ENCODE measurements at places on chromosomes 16 and 17.

DNA sequence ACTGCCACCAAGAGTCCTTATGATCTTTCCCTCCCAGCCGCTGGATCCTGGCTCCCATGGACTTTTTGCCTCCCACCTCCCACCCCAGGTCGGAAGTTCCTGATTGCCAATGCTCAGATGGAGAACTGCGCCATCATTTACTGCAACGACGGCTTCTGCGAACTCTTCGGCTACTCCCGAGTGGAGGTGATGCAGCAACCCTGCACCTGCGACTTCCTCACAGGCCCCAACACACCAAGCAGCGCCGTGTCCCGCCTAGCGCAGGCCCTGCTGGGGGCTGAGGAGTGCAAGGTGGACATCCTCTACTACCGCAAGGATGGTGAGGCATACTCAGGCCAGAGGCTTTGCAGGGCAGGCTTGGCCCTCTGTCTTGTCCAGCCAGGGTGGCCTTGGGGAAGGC is 893 bp downstream of the KCNH6 start:
- DNase-seq, result no peak

DNA sequence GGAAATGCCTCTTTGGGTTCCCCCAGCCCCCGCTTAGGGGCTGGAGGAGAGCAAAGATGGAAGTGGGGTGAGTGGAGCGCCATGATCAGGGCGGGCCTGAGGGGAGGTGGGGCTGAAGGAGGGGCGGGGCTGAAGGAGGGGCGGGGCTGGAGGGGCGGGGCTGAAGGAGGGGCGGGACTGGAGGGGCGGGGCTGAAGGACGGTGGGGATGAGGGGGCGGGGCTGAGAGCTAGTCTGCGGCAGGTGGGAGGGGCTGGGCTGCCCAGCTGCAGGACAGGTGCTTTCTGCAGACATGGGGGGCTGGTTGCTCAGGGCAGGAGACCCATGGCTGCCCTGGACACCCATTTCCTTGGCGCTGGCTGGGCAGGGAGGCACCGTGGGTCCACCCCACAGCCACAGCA is 39.1 kb upstream of the PABPN1L start:
- DNase-seq, result no peak

- DNase-seq, result peak; percentile 12
These were observed 16.9 kb upstream of the SP2 start for GRCh38 chr17:47879028-47879585.

GRCh38 chr16:19589771-19590302 is 34.3 kb downstream of the VPS35L start:
- DNase-seq, result no peak

- DNase-seq, result no peak
These were observed 6.0 kb upstream of the TNFRSF13B start for GRCh38 chr17:16977932-16978331.

GRCh38 chr16:88539261-88539651 is 30.9 kb upstream of the ZC3H18 start:
- no peak for DNase-seq

GRCh38 chr16:50183316-50183715 is 30.2 kb downstream of the TENT4B start:
- DNase-seq, result no peak

GRCh38 chr16:57949595-57950238 is 21.2 kb downstream of the CNGB1 start:
- DNase-seq, result no peak

- DNase-seq, result no peak
These were observed 14.4 kb downstream of the AXIN1 start for GRCh38 chr16:337975-338575.

GRCh38 chr17:683499-684254 is 31.0 kb downstream of the VPS53 start:
- no peak for DNase-seq

DNA sequence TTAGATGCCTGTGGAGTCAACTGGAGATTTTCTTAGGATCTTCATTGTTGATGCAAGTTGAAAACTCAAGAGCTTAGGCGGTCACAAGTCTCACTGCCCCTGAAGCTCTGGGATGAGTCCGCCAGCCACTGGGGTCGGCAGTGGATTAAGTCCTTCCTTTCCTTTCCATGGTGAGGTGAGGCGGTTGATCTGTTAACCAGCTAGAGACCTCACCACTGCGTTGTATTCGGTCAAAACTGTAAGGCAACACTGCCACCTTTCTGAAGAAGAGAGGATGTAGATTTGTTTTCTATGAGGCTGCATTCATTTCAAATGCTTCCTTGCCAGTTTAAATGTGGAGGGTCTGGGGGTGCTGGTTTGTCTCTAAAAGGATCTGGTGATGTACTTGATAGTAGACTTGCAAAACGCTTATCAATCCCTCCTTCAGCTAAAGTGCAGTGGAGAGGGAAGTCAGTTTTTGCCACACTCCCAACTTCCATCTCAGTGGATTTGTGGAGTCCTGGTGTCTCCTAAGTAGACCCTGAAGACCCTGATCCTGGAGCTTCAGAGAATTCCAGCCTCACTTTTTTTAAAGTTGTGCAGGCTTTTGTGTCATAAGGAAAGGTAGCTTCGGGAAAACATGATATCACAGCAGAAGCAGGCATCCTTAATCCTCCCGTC is 1.7 kb downstream of the MYOCD start:
- no peak for DNase-seq

GRCh38 chr16:89352091-89352681 is 134.7 kb downstream of the ZNF778 start:
- no peak for DNase-seq

DNA sequence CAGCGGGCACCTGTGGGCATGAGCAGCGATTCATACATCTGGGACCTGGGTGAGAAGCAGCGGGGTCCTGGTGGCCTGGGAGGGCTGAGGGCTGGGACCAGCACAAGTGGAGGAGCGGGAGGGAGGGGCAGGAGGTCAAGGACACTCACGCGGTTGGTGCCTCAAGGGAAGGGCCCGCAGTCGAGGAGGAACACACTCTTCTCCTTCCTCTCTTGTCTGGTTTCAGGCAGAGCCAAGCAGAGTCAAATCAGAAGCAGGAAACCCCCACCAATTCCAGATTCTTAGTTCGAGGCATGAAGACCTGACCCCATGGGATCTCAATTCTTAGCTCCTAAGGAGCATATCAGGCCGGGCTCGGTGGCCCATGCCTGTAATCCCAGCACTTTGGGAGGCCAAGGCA is 15.7 kb downstream of the DNAI2 start:
- no peak for DNase-seq

- DNase-seq, result no peak
These were observed 88.5 kb downstream of the ZNF423 start for GRCh38 chr16:49767414-49767813.

DNA sequence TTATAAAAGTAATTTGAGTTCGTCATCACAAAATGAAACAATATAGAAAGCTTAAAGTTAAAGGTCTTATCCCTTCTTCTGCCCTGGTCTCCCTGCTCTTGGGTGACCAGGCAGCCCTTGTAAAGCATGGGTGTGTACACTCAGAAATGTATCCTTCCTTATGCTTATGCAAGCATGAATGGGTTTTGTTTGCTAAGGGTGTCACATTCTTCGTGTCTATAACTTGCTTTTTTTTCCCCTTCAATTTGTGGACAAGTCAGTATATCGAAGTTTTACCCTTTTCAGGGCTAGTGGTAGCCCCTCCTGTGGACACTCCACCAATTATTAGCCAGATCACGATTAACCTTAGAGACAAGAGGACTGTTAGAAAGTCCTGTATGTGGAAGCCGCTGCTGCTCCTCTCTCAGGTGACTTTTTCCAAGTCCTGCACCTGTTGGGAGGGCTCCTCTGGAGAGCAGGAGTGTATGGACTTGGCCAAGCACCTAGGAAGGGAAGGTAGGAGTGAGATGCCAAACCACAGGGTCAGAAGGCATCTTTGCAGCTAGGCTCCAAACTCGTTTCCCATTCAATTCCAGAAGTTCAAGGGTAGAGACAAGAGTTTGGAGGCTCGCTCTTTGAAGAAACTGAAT is 50.9 kb downstream of the LDHD start:
- DNase-seq, result no peak

DNA sequence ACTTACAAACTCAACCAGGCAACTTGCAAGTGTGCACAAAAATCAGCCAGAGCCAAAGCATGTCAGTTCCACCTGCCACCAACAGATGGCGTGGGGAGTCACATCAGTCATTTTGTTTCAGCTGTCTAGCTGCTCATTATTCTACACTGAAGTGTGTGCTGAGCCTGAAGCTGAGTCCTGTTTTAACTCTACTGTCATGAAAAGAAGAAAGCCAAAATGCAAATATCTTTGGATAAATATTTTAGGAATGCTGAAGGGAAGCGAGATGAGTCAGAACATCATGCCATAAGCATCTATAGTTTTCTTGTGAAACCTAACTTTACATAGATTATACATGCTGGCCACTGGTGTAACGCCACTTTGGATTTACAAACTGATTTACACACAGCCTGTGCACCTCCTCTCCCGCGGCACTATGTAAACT is 172.6 kb downstream of the CDK5R1 start:
- DNase-seq, result peak; percentile 45

DNA sequence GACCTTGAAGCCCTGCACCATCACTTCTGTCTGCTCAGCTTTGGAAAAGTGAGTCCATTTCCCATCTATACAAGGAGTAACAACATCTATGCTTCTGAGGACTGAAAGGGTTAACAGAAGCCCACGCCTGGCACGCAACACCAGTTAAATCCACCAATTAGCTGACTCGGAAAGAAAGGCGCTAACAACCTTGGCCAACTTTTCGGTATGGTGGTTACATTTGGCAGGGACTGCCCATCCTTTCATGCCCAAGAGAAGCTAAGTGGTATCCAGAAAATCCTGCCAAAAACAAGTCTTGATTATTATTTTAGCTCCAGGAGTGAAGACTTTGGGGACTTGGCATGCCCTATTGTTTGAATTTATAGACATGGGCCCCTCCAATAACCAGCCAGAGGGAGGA is 202.3 kb upstream of the RPL38 start:
- DNase-seq, result no peak

DNA sequence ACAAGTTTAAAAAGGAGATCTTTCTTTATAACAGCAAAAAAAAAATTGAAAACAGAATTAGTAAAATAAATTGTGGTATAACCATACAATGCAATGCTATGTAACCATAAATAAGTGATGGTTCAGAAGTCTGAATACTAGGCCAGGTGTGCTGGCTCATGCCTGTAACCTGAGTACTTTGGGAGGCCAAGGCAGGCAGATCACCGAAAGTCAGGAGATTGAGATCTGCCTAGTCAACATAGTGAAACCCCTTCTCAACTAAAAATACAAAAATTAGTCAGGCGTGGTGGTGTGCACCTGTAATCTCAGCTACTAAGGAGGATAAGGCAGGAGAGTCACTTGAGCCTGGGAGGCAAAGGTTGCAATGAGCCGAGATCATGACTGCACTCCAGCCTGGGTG is 34.6 kb downstream of the CCT6B start:
- DNase-seq, result no peak

- DNase-seq, result no peak
These were observed 29.5 kb downstream of the UBN1 start for GRCh38 chr16:4876646-4877379.

DNA sequence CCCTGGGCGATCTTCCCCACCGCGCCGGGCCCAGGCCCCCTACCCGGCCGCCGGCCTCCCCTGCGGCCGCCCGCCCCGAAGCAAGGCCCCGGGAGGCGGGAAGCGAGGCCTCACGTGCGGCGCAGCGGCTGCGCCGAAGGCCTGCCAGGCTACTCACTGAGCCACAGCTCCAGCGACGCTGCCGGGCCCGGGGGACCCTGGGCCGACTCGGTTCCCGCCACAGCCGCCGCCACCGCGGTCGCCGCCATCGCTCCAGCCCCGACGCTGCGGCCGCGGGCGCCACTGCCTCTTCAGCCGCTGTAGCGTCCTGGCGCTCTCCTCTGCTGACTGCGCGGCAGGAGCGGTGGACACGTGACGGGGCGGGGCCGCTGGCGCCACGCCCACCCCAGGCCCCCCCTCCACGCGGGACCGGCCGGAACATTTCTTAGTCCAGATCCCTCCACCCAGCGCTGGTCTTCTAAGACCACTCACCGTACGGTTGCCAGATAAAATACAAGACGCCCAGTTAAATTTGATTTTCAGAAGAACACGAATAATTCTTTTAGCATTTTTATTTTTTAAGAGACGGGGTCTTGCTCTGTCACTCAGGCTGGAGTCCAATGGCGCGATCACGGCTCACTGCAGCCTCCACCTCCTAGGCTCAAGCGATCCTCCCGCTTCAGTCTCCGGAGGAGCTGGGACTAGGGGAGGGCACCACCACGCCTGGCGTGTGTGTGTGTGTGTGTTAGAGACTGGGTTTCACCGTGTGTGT is at the start of gene GGA2:
GGA2 (minus strand) TSS at position 331 of the 751 bp plus-strand sequence; CDS start at position 248, 83 bp downstream.
- DNase-seq, result peak; percentile 79

DNA sequence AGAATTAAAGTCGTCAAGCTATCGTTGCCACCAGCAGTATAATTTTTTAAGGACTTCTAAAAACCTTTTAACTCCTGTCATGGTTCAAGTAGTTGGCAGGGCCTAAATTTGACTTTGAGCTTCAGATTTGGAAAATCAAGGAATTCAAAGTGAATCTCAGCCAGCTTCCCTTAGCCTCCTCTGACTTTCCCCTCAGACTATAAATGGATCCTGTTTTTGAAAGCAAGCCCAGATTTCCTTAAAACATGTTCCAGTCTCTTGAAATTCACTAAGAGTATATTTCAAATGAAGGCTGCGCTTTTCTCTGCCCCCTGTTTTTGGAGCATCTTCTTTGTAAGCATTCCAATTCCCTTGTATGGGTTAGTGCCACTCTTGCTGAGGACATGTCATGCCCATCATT is 101.8 kb upstream of the CDH8 start:
- no peak for DNase-seq

- DNase-seq, result no peak
These were observed 15.1 kb downstream of the SLX4 start for GRCh38 chr16:3596101-3596861.

- DNase-seq, result no peak
These were observed 110.7 kb upstream of the NOL11 start for GRCh38 chr17:67606896-67607604.

GRCh38 chr17:77839698-77840512 is 118.6 kb upstream of the TNRC6C start:
- DNase-seq, result no peak

DNA sequence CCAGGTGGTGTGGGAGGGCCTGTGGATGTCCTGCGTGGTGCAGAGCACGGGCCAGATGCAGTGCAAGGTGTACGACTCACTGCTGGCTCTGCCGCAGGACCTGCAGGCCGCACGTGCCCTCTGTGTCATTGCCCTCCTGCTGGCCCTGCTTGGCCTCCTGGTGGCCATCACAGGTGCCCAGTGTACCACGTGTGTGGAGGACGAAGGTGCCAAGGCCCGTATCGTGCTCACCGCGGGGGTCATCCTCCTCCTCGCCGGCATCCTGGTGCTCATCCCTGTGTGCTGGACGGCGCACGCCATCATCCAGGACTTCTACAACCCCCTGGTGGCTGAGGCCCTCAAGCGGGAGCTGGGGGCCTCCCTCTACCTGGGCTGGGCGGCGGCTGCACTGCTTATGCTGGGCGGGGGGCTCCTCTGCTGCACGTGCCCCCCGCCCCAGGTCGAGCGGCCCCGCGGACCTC is 798 bp downstream of the CLDN9 start:
- DNase-seq, result no peak
